NAMALWA (cell line): ENCODE measurements at places on chromosomes 13 and 19.

DNA sequence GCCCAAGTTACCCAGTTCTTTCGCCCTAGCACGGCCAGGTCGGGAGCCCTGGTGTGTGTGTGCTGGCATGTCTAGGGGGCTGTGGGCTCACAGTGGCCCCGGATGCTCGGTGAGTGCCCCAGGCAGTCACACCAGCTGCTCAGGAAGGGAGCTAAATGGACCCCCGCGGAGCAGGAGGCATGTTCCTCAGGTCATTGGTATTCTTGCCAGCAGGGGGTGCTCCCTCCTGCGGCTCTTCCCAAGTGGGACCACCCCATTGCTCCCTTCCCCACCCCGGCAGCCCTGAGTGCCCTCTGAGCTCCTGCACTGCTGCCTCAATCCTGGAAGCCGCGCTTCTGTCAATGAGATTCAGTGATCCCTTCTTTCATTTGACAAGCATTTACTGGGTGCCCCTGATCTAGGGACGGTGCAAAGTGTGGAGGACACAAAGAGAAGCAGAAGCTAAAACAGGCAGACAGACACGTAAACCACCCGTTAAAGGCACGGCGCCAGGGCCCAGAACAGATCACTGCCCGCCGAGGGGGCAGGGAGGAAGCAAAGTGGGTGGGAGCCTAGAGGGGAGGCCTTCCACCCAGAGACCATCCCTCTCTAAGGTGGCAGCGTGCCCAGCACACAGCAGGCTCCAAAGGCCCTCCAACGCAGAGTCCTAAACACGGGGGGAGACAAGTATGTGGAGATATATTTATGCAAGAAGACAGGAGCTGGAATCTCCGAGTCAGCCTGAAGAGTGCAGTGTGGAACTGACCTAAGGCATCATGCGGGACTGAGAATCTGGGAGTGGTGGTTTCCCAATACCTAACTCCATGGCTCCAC is 5.2 kb upstream of the ADPRHL1 start:
- DNase-seq = peak; percentile 26

- no peak for DNase-seq
Observed at GRCh38 chr19:2791876-2792275, 6.6 kb downstream of the THOP1 start.

DNA sequence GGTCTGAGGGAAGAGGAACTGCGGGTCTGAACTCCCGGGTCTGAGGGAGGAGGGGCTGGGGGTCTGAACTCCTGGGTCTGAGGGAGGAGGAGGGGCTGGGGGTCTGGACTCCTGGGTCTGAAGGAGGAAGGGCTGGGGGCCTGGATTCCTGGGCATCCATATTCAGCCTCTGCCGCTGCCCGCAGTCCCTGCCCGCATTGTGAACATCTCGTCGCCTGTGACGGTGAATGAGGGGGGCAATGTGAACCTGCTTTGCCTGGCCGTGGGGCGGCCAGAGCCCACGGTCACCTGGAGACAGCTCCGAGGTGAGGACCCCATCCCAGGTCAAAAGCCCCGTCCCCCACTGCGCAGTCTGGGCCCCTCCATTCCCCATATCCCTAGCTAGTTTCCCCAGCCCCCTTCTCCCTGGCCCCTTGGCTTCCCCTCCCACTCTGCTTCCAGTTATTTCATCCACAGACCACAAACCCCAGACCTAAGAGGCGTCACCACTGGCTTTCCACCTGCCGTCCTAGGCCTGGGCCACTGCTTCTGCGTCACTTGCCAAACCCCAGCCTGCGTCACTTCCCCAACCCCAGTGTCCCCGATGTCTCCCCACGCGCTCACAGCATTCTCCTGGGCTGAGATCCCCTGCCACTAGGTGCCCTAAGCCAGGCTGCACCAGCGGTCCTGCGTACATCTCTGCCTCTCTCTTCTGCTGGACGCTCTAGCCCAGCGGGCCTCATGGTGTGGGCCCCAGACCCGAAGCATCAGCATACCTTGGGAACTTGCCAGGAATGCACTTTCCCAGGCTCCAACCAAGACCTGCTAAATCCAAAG is 13.9 kb downstream of the IGLON5 start:
- DNase-seq = no peak

DNA sequence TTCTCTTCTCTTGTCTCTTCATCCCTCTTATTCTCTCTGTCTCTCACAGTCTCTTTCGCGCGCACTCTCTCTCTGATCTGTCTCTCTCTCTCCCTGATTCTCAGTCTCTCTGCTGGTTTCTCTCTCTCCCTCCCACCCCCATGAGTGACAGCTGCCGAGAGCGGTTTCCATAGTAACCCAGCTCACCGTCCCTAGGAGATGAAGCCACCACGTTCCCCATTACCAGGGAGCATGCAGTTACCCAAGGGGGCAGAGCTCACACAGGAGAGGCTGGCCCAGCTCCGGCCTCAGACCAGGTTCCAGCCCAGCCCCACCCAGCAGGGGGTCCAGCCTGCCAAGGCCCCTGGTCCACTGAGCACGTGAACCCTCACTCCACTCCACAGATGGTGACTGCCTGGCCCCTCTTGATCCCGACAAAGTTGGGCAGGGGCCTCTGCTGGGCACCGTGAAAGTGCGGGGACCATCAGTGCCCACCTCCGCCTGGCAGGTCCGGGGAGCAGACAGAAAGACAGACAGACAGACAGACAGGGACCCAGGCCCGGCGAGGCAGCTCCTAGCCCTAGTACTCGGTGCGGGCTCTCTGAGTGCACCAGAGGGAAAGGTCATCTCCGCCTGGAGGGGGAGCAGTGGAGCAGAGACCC is 50.6 kb downstream of the CELF5 start:
- DNase-seq = peak; percentile 81

DNA sequence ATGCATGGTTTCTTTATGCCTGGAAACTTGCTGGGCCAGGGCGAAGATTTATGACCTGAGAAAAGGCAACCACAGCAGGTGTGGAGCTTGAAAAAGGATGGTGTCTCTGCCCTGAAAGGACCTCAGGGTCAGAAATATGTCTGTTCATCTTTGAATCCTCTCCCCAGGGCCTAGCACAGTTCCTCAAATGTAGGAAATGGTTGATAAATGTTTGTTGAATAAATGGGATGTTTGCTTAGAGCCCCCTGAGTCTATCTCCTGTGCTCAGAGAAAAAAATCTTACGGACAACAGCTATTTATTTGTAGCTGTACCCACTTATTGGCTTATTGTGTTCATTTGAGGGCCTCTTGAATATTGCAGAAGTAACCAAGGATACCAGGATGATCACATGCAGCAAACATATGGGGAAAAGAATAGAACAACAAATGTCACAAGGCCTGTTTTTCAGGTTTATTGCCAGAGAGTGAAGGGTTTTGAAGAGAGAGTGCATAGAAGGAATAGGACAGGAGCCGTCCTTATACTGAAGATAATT is 114.5 kb downstream of the KLF5 start:
- DNase-seq = no peak

DNA sequence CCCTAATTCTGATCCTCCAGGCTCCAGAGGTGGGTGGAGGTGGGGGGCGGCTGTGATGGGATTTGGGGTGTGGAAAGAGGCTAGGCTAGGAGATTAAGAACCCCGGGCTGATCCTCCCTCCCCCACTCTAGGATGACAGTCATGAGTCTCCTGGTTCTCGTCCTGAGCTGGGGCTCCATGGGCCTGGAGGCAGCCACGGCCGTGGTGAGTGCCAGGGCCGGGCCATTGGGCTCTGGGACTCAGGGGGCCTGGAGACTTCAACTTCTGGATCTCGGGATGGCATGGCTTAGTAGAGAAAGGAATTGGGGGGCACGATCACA is 13.9 kb downstream of the TTYH1 start:
- no peak for DNase-seq

DNA sequence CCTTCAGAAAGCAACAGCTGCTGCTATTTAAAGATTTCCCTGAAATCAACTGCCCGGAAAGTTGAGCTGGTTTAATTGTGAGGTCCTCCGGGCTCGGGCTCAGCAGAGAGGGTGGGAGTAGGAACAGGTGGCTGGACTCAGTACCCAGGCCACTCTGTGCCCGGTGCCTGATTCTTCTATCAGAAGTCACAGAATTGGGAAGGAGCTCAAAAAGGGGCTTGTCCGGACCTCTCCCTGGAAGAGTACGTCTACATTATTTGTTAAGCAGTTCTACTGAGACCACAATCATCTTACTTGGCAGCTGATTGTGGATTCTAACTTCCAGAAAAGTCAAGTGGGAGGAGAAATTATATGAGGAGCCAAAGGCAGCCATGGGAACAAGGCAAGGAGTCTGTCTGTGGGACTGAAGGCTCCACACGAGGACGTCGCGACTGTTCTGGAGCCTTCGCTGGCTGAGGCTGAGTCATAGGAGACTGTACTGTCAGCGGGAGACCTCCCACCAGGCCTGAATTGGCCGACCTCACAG is 91.7 kb upstream of the ANKRD10 start:
- no peak for DNase-seq

DNA sequence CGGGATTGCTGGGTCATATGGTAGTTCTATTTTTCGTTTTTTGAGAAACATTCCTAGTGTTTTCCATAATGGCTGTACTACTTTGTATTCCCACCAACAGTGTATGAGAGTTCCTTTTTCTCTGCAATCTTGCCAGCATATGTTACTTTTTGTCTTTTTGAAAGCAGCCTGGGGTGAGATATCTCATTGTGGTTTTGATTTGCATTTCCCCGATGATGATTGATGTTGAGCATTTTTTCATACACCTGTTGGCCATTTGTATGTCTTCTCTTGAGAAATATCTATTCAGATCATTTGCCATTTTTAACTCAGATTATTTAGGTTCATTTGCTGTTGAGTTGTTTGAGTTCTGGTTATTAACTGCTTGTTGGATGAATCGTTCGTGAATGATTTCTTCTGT is 18.5 kb upstream of the ATP12A start:
- DNase-seq = peak; percentile 39

DNA sequence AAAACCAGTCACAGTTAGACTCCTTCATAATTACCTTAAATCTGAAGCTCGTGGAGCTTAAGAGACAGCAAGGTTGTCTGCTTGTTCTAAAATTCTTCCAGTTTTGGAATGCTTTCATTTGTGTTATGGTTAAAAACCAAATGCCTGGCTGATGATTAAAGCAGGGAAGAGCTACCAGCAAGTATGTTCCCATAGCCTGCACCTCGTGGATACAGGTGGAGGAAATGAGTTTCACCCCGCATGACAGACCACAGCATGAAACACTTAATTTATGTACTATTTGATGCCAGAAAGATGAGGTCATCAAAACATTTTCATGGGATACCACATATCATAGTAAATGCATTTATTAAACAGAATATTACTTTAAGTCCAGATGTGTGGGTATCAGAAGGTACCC is 416 bp upstream of the DOCK9 start:
- no peak for DNase-seq

GRCh38 chr19:47272448-47273312 is 2.0 kb upstream of the INAFM1 start:
- no peak for DNase-seq

- peak; percentile 69 for DNase-seq
Observed at GRCh38 chr19:16327911-16328823, 3.5 kb downstream of the KLF2 start.

- no peak for DNase-seq
Observed at GRCh38 chr19:57850553-57851017, 926 bp downstream of the ZNF587 start.

DNA sequence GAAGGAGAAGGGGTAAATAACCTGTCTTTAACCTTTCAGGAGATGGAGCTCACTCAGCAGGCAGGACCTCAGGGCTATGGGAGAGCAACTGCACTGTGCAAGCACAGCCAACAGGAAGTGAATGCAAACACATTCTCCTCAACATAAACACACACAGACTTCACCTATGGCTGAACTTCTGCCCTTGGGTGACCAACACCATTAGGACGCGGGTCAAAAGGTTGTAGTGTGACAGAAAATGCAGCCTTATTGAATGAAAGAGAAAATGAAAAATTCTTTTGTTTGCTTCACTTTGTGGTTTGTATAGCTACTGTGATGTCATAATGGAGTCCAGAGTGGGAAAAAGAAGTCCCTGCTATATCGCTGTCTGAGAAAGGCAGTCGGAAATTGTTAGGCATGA is 323.0 kb downstream of the NDFIP2 start:
- DNase-seq = no peak

DNA sequence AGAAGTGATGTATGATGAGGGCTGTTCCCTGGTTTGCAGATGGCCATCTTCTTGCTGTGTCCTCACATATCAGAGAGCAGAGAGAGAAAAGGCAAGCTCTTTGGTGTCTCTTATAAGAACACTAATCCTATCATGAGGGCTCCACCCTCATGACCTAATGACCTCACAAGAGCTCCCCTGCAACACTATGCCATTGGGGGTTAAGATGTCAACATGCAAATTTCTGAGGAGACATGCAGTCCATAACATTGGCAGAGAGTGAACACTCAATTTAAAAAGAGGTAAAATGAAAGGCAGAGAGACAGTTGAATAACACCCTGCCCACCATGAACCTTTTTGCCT is 10.9 kb downstream of the FAM187B start:
- DNase-seq = peak; percentile 39

DNA sequence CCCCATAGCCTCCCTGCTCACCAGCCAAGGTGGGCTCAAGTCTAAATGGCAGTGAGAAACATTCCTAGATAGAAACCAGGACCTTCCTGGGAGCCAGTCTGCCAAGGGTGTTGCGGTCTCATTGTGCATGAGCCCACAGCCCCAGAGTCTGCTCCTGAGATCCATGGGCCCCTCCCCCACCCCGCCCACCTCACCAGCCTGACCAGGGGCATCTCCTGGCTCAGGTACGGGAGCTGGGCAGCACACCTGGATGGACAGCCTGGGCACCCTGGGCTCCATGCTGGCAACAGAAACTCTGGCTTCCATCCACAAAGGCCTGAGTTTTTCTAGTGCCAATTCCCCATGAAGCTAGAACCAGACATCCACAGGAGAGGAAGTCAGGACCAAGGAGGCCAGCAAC is 65.6 kb downstream of the RAB20 start:
- DNase-seq = no peak

- DNase-seq = peak; percentile 32
Observed at GRCh38 chr19:40717325-40717879, 490 bp downstream of the ITPKC start.

DNA sequence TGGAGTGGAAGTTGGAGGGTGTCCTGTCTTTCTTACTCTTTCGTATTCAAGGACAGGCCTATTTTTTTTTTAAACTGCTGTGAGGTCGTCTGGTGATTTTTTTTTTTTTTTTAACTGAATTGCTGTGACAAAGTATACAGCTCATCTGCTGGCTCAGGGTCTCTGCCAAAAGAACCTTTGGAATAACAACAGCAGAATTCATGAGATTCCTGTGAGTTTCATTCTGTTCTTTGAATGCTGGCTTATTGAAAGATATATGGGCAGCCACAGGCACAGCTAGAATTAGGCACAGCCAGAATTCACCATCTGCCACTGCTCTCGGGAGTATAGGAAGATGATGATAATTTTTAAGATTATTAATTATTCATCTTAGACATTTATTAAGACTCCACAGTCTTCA is 21.4 kb upstream of the FRY start:
- no peak for DNase-seq

GRCh38 chr13:110644892-110645521 is 29.7 kb downstream of the NAXD start:
- peak; percentile 35 for DNase-seq

GRCh38 chr19:55176076-55176475 is 4.0 kb downstream of the SYT5 start:
- peak; percentile 71 for DNase-seq
